Stimulated activated CD4-positive, alpha-beta T cell treated with anti-CD3 and anti-CD28 coated beads, Interleukin-2, amount 100 ng/mL, for 24 hours (primary cell): ENCODE measurements at places on chromosomes 11 and 22.

DNA sequence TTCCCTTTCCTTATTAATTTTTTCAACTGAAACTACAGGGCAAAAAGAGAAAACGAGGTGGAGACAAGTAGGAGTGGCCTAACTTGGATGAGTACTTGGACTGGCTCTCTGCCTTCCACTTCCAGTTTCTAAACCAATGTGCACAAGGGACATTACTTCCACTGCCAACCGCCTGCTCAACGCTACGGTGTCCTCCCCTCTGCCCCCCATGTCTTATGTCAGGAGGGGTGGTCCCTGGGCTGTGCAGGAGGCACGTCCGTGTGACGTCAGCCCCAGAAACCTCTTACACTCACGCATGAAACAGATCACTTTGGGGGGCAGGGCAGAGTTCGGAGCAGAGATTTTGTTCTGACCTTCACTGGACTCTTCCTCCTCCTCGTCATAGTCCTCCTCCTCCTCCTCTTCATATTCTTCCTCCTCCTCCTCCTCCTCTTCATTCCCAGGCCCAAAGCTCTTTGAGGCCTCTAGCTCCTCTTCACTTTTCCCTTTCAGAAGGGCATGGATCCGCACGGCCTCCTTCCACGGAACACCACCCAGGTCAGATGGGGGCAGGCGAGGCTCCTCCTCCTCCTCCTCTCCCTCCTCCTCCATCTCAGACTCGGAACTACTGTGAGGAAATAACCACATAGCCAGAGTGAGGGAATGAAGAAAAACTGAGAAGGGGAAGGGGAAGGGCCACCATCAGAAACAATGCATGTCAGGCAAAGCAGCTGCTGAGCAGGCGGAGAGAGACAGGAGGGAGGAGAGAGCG, 57.4 kb upstream of the BID start:
- DNase-seq, result no peak

- no peak for DNase-seq
Measured at GRCh38 chr11:15863411-15863810, 492.9 kb downstream of the SOX6 start.

DNA sequence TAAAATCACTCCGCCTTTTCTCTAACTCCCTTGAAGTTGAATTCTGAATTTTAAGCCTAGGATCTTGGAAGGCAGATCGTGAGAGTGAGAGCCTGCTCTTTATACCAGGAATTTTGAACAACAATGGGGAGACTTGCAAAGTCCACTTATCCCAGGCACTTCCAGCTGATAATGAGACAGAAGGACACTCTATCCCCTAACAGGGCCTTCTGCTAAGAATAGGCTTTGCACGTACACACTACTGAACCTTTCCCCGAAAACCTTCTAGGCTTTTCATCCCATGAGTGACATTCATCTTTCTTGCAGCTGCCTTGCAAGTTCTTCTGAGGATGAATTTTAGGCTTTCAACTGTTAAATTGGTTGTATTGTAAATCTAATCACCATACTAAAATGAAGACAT, 44.0 kb upstream of the WT1 start:
- no peak for DNase-seq

- DNase-seq, result no peak
Measured at GRCh38 chr11:78392854-78393253, 24.8 kb downstream of the GAB2 start.

- DNase-seq, result no peak
Measured at GRCh38 chr11:43904742-43905535, 24.3 kb downstream of the ALKBH3 start.
